Naive thymus-derived CD4-positive, alpha-beta T cell (primary cell): ENCODE measurements at places on chromosomes 7 and 10. TPM values are rescaled to one million over a fixed set of nuclear protein-coding genes. Genes with fewer than 3 reads are reported as not detected.

WASHC2C gene
- 67.8 TPM for total RNA-seq

- no peaks in the 10 kb centered on the region for H3K27me3 ChIP-seq
- no peaks in the 10 kb centered on the region for H3K36me3 ChIP-seq
- no peaks in the 10 kb centered on the region for H3K4me1 ChIP-seq
- no peak for DNase-seq
These were observed 716.1 kb downstream of the PHTF2 start for GRCh38 chr7:78514634-78515033.

GRCh38 chr7:94314413-94315410 lies 80.0 kb upstream of the COL1A2 start:
- H3K36me3 ChIP-seq: no peaks in the 10 kb centered on the region
- H3K4me1 ChIP-seq: no peaks in the 10 kb centered on the region
- DNase-seq: no peak
- H3K4me3 ChIP-seq: no peak overlapping the region

GRCh38 chr7:146926841-146927240 lies 810.2 kb downstream of the CNTNAP2 start:
- H3K36me3 ChIP-seq: no peaks in the 10 kb centered on the region
- no peaks in the 10 kb centered on the region for H3K4me1 ChIP-seq
- H3K27ac ChIP-seq: no peak overlapping the region
- H3K27me3 ChIP-seq: no peaks in the 10 kb centered on the region

DNA sequence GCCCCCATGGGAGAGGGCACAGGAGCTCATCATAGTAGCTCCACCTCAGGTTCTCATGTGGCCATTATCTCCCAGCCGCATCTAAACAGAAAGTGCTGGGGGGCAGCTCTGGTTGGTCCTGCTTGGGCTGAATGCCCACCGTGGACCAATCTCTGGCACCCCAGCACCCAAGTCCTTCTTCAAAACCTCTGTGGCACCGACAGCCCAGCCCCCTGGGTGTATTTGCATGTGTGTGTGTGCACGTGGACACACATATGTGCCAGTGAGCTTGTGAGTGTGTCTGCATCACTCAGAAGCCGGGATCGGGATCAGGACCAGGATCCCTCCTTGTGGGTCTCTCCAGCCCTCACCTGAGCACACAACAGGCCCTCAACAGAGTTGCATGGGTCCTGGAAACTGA lies 68.2 kb downstream of the ALOX5 start:
- no peaks in the 10 kb centered on the region for H3K4me1 ChIP-seq
- no peaks in the 10 kb centered on the region for H3K36me3 ChIP-seq
- H3K27ac ChIP-seq: no peak overlapping the region
- no peaks in the 10 kb centered on the region for H3K27me3 ChIP-seq
